Lung microvascular endothelial cell (primary cell): ENCODE measurements at places on chromosomes 7 and 10. TPM values are rescaled to one million over a fixed set of nuclear protein-coding genes. Genes with fewer than 3 reads are reported as not detected.
A peak's percentile ranks its signal among the peaks of the same experiment; 100 is the strongest.

DNA sequence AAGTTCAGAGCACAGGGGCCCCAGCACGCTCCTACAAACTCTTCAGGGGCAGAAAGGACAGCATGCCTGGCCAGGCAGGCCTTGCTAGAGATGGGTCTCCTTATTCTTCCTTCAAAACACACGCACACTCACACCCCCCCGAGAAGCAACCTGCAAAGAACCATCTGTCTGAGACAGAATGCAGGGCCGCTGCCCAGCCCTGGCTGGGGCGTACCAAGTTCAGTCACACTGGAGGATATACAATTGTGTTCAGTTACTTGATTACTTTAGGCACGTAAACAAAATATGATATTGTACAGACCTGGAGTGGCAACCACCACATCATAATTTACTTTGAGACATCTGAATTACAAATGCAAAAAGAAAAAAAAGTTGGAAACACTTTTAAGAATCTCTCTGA lies 5.7 kb downstream of the FAM53B start:
- no peak for DNase-seq

ASB10 gene
- not detected in 2 replicates for total RNA-seq

DNA sequence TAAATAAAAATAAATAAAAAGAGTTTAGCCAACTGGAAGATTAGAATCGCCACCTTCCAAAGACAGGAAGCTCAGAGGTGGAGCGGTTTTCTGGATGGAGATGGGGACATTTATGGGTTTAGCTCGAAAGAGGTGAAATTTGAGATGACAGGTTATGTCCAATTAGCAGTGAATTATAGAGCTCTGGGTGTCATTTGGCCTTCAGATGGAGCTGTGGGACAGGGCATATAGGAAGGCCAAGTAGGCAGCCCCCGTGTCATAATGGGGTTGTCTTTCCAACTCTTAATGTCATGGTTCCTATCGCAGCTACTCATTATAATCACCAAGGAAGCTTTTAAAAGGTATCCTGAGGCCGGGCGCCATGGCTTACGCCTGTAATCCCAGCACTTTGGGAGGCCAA lies 21.0 kb upstream of the EEPD1 start:
- no peak for DNase-seq

DNA sequence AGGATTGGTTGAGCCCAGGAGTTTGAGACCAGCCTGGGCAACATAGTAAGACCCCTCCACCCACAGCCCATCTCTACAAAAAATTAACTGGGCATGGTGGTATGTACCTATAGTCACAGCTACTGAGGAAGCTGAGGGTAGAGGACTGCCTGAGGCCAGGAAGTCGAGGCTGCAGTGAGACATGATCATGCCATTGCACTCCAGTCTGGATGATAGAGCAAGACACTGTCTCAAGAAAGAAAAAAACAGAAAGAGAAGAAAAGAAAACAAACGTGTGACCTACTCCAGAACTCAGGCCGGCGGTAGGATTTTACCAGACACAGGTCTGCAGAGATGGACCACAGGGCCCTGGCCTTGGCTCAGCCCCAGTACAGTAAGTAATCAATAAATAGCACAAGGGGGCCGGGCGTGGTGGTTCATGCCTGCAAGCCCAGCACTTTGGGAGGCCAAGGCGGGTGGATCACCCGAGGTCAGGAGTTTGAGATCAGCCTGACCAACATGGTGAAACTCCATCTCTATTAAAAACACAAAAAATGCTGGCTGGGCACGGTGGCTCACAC lies 35.4 kb upstream of the TNRC18 start:
- no peak for DNase-seq

PHTF2 gene
- total RNA-seq = 7.7 and 8.7 TPM in 2 replicates

GRCh38 chr7:132279718-132280117 lies 296.6 kb downstream of the PLXNA4 start:
- no peak for DNase-seq

DNA sequence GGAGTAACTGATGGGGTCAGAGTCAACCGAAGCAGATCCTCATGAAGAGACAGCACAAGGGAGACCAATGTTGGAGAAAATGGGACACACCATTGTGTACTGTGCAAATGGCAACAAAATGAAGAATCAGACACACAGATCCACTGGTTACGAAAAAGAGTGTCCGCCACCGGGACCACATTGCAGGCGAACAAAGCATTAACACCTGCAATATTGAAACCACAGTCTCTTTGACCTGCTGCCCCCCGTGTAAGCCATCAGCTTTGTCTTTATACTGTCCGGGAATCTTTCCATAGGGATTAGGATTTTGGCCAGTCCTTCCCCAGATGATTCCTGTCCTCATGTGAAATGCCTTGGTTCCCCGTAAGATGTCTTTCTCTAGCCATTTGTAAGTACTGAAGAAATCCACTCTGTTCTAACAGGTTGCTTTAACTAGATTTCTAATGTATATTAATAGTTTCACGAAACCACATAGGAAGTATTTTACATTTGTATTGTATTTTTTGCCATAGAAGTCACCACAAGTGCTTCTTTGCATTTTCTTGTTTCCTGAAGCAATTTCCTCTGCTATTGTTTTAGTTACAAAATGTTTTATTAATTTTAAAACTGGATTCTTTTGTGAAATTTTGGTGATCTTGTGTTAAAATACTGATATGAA lies 140.8 kb upstream of the NFE2L3 start:
- no peak for DNase-seq

MKI67 gene
- total RNA-seq = 2.4 and 8.5 TPM in 2 replicates

DNA sequence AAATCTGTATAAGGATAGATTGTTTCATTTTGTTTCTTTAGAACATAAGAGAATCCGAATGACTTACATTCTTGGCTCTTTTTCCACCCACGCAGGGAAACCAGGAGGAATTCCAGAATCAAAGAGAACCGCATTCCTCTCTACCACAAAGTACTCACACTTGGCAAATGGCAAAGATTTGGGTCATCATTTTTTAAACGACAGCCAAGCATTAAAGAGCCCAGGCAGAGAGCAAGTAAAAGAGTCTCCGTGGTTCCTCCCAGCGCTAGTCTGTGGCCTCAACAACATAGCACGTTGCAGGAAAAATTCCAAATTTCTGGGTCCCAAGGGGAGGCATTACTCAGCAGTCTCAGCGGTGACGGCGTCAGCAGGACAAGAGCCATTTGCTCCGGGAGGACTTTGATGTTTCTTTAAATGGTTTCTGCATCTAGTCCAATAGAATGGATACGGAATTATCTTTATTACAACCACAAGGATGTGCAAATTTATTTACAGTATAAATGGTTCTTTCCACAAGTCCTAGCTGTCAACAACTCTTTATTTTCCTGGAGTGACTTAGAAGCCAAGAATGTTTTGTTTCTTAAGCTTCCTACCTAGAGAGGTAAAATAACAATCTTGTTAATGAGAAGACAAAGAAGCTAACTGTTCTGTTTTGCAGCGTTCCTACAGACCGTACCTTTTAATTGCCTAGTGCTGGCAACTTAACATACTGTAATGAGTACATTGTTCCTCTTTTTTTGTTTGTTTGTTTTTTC lies 232.5 kb downstream of the SKIDA1 start:
- peak; percentile 52 for DNase-seq

DNA sequence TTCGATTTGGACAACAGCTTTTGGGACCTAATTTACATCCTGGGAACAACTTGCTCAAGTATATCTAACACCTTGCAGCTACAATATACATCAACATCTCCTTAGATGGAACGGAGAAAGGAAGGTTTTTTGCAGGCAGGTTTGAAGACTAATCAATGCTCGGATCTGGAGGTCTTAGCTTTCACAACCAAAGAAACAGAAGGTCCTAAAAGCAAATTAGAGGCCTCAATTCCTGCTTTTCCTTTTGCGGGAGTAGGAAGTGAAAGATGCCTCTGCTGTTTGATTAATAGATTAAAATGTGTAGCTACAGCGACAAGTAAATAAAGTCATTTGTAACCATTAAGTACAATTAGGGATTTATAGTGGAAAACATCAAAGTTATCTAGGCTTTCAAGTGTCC lies 3.7 kb upstream of the SP8 start:
- no peak for DNase-seq

DNA sequence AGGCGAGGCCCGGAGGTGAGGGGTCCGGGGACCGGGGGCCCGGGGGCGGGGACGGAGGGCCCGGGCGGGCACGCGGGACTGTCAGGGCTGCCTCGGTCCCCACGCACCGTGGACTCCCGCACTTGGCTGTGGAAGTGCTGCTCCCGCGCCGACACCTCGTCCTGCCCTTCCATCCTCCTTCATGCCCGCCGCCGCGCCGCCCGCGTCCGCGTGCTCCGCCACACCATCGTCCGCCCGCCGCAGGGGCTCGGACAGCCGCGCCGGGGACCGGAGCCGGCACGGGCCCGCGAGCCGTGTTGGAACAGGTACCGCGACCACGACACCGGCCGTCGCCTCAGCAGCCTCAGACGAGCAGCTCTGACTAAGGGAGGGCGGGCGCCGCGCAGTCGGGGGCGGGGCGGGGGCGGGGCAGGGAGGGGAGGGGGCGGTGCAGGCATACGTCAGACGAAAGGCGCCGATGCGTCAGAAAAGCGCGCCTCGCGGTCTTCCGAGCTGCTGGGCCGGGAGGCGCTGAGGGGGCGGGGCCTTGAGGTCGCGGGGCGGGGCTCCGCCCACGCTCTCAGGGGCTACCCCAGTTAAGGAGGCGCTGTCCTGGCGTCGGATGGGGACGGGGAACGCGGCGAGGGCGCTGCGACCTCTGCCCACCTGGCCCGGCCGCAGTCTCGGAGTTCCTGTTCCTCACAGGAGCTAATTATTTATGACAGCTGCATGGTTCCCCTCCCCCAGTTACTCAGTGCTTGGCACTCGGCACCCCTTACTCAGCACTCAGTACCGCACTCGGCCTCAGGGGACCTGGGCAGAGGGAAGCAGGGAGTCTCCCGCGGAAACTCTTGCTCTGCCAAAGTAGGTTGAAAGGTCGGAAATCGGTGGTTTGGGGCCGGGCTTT lies at the start of gene LMBR1:
Gene LMBR1, minus strand, starts transcription at position 363 of the 886 bp plus-strand sequence. Its CDS starts 190 bp downstream, at position 173.
- peak; percentile 97 for DNase-seq

- DNase-seq = no peak
Observed at GRCh38 chr7:74292757-74293576, 3.8 kb downstream of the CLIP2 start.

LIPJ gene
- not detected in 2 replicates for total RNA-seq

- peak; percentile 63 for DNase-seq
Observed at GRCh38 chr10:4677296-4678021, 148.5 kb upstream of the AKR1E2 start.

DNA sequence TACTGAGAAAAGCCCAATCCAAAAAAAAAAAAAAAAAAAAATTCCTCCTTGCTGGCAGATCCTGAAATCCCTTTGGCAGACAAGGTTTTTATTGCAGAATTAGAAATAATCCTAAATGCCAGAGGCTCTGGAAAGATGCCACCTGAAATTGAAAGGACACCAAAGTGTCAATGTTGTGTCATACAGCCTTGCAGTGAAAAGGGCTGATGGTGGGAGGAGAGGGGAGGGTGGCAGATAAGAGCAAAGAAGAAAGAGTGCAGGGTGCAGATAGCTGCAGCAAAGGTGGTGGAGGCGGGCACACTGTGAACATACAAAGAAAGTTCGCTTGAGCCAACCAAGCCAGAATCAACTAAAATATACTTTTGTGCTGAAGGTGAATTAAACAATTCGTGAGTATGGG lies 8.2 kb upstream of the OPTN start:
- no peak for DNase-seq

SPDYE6 gene
- total RNA-seq = not detected in 2 replicates

GRCh38 chr10:71042216-71042615 lies 153.9 kb upstream of the PCBD1 start:
- no peak for DNase-seq

TSPAN13 gene
- 45.1 and 74.6 TPM in 2 replicates for total RNA-seq

DNA sequence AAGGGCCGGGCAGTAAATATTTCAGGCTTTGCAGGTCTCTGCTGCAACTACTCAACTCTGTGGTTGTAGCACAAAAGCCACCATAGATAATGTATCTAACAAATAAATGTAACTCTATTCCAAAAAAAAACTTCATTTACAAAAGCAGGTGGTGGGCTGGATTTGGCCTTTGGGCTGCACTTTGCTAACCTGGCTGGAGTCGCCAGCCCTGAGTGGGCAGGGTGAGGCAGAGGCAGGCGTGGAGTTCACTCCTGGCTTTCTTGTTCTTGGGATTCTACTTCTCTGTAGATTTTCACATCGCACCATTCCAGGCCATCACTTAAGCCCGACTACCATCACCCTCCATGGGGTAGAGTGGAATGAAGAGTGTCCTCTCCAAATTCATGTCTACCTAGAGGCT lies 367.6 kb upstream of the MGMT start:
- DNase-seq = no peak

GRCh38 chr10:103353281-103353680 lies 2.3 kb upstream of the PCGF6 start:
- no peak for DNase-seq

- DNase-seq = no peak
Observed at GRCh38 chr10:25933653-25934608, at the start of gene MYO3A. TSS of gene MYO3A (plus strand) at chr10:25934229. CDS start at chr10:25952111, 17,882 bp downstream.

RAPGEF5 gene
- total RNA-seq = 110 and 140 TPM in 2 replicates

DNA sequence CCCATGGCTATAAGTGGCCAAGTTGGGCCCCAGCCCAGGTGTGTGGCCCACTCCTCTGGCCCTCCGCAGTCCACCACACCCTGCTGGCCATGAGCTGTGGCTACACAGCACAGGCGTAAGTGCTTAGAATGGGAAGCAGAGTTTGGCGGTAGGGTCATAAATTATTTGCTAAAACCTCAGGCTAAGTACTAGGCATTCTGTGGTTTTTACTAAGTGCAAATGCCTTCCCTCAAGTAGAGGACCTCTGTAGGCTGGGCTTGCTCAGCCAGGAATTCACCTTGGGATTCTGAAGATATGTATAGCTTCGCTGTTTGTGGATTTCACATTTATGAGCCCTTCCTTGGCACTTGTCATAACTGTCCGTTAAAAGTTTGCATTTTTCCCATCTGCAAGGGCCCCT lies 44.8 kb upstream of the LOXL4 start:
- no peak for DNase-seq

- no peak for DNase-seq
Observed at GRCh38 chr7:48004638-48005037, 24.3 kb downstream of the SUN3 start.

TRIM74 gene
- total RNA-seq = under 0.01 TPM in 1 of 2 replicates, not detected in the other

DNA sequence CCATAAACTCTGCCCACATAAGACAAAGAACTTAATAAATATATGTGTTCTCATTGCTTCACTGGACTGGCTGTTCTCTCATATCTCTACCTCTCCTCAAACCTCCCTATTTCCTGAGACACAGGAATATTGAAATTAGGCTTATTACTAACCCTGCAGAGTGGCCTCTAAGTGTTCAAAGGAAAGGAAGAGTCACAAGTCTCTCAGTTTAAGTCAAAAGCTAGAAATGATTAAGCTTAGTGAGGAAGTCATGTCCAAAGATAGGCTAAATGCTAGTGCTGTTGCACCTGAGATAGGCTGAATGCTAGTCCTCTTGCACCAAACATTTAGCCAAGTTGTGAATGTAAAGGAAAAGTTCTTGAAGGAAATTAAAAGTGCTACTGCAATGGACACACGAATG lies 41.1 kb downstream of the GNAI1 start:
- DNase-seq = no peak

ANKRD30A gene
- total RNA-seq = not detected in 2 replicates

FRMD4A gene
- 9.7 and 19.0 TPM in 2 replicates for total RNA-seq

DNA sequence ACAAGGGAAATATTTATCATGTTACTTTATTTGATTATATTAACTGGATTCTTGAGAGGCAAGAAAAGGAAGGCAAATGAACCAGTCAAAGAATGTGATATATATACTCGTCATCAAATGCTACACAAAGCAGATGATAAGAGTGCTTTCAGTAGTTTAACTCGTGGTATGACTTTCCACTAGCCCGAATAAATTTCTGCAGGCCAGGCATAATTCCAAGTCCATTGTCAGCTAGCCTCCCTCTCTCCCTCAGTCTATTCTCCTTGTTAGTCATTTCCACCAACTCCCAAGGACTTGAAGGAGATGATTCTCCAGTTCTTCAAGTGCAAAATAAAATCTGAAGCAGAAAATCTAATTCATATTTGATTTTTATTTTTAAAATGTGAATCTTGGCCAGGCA lies 190.5 kb downstream of the GLI3 start:
- no peak for DNase-seq

PDGFA gene
- total RNA-seq = 46.2 and 94.8 TPM in 2 replicates

TAC1 gene
- total RNA-seq = not detected in 2 replicates
